ENCODE measurements at places on chromosomes 1 and 21.

DNA sequence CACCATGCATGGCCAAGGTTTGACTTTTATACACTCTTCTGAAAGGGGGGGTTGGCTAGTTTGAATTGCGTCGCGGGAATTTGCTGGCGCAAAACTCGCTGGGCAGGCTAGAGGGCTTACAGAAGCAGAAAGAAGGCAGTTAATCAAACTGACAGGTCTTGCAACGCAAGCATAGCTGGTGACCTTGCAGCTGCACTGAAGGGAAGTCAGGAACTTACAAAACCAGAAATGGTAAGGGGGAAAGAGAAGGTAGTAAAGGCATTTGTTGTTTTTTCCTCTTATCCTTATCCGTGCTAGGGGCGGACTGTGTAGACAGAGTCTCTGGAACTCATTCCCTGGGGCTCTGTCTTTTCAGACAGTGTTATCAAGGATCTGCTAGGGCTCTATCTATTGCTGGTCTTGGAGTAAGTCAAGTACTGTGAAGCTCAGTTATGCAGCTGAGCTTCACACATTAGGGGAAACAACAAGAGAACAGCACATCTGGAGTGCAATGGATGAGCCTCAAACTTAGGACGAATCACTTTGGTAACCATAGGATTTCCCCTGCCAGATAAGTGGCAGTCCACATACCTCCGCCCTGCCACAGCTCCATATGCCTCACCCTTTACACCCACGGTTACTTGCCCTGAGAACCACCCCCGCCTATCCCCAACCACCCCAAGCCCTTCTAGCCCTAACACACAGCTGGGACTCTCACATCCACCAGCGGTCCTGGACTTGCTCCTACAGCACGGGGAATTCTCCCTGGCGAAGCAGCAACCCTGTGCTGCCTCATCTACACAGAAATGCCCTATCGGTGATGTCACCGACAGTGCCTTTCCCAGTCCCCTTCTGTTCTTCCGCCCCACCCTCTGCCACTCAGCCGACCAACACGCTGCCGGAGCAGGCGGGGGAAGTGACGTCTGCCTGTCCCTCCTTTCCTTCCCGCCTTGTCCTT, 251.4 kb downstream of the FAM72C start:
- no peak for DNase-seq

DNA sequence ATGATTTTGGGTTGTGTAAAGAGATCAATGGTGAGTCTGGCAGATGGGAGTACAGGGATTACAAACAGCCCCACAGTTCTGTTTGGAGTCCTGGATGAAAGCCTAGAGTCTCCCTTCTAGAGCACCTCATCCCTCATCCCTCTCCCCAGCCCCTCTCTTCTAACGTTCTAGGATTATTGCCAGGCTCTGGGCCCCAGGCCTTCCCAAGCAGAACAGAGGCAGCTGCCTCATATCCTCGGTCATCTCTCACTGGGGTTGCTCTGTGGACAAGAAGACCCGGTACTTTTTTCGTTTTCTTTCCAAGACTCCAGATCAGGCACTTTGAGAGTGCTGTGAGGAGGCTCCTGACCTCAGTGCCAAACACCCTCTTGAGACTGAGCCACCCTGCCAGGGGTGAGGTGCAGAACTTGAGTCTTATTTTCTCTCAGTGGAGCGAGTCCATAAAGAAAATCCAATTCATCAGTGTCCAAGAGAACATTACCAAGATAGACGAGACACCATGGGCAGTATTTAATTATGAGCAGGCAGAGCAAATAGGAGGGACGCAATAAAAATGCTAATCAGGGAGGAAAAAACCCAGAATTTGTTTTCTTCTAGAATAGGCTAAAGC, 17.1 kb upstream of the KCND3 start:
- no peak for DNase-seq

DNA sequence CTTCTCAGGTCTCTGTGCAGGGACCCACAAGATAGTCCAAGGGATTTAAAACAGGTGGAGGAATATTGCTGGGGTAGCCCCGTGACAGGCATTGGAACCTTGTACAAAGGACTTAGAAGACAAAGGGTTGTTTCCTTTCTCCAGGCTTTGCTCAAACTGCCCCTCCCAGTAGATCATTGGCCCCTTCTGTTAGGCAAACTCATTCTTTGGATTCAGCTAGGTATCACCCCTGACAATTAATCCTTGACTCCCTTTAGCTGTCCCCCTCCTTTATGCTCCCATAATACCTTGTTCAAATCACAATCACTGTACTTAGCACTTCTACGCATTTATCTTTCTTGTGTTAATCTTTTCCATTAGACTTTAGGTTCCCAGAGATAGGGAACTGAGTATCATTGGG, 360.5 kb downstream of the KCNH1 start:
- DNase-seq = no peak

- DNase-seq = no peak
These were observed 50.7 kb upstream of the SPOCD1 start for GRCh38 chr1:31866450-31867032.

DNA sequence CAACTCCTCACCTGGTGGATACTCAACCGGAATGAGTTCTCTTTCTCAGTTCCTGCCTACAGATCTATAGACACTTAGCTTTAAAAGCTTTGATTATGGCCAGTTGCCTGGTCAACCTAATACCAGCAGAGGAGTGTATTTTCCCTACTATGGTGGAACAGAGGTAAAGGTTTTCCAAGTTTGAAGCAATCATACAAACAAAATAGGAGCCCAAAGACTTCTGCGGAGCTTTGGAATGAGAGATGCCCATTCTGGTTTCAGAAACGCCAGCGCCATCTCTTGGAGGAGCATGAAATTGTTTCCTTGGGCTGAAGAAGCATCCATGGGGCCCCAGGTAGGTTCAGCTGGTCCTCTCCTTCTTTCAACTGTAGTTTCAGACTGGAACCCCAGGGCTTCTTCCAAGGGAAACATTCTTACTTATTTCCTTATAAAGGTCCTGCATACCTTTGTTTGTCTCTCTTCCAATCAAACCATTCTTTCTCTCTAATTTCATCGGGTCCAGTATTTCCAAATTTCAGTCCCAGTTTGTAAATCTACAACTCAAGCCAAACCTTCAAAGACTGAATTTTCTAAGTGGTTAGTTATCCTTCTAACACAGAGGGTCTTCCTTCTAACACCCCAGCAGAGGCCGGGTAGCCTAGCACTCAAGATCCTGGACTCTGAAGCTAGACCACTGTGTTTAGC, 95.9 kb downstream of the KCNJ15 start:
- DNase-seq = peak; percentile 84

DNA sequence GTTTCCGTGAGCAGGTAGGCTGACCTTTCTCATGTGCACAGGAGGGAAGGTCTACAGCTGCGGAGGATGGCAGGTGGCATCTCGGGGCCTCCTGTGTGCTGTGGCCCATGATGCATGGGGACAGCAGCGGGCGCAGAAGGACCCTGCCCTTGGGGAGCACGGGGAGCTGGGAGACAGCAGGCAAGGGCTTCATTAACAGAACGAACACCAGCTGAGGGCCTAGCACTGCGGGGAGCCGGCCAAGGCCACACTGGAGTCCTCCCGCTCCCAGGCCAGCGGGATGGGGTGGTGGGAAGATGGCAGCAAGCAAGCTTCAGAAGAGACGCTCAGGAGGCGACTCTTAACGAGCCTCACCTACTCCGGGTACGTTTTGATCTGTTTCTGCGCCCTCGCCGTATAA, 66.6 kb downstream of the SCCPDH start:
- no peak for DNase-seq

DNA sequence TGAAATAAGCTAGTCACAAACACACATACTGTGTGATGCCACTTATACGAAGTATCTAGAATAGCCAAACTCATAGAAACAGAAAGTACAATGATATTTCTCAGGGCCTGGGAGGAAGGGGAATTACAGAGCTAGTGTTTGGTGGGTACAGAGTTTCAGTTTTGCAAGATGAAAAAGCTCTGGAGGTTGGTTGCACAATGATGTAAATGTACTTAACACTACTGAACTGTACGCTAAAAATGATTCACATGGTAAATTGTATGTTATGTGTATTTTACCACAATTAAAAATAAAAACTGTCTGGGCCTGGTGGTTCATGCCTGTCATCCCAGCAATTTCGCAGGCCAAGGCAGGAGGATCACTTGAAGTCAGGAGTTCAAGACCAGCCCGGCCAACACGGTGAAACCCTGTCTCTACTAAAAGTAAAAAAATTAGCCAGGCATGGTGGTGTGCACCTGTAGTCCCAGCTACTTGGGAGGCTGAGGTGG, 15.3 kb upstream of the FHAD1 start:
- no peak for DNase-seq

GRCh38 chr1:218123968-218124367, 161.1 kb upstream of the RRP15 start:
- no peak for DNase-seq

DNA sequence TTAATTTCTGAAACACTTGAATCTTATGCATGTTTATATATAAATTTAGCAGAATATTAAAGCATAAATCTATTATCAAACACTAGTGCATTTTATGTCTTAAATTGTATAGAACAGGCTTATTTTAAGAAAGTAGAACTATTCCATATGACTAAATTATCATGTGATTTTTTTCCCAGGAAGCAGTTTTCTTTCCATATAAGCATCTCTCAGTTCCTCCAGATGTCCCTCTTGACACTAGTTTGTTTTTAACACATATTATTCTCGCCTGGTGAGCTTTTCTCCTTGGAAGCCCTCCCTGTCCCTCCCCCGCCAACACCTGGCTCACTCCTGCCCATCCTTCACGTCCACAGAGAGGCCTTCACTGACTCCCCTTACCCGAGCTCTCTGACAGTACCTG, 48.3 kb upstream of the BCAR3 start:
- no peak for DNase-seq

- no peak for DNase-seq
These were observed 94.4 kb downstream of the PDE9A start for GRCh38 chr21:42747746-42748351.

- DNase-seq = peak; percentile 69
These were observed 2.0 kb upstream of the LIN28A start for GRCh38 chr1:26408604-26409003.

- peak; percentile 12 for DNase-seq
These were observed 353.7 kb upstream of the ESRRG start for GRCh38 chr1:217076902-217077301.

DNA sequence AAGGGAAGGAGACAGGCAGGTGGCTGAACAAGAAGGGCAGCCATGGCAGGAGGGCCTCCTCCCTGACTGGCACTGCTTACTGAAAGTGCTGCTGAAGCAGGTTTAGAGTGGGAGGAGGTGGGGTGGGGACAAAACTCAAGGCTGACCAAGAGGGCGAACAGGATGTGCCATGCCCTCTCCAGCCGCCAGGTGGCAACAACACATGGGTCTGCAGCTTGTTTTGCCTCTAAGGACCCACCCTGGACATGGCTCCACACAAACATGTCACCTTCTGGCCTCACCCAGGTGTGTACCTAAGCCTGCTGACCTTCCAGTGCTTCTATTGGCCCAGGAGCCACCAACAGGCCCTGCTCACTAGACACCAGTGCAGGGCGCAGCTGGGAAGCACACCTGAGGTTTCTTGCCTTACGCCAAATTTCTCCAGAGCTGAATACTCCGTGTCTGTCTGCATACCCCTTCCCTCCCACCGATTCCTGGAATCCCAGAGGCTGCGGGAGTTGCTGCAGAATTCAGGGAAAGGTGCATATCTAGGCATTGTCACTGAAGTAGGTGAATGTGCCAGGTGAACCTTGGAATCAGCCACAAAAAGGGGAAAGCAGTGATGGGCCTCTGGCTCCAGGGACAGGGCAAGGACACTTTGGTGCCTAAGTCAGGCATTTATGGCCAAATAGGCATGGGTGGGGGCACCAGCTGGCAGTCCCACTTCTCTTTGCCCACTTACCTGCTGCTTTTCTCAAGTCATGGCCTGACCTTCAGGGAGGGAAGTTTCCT, 5.3 kb downstream of the PSRC1 start:
- DNase-seq = peak; percentile 57

DNA sequence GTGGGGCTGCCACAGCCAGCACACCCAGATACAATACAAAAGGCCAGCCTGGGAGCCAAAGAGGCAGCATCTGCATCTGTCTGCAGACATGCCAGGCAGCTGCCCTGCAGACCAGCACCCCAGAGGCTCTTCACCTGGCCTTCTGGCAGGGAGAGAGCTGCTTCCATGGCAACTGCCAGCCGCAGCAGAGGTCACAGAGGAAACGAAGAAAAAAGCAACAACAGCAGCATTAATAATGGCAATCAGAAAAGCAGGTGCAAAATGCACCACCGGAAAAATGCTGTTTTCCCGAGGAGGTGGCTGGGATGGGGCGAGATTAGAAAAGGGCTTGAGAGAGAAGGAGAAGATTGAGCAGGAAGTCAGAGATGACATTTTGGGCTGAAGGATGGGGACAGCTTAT, 309.5 kb downstream of the PCP4 start:
- DNase-seq = no peak

DNA sequence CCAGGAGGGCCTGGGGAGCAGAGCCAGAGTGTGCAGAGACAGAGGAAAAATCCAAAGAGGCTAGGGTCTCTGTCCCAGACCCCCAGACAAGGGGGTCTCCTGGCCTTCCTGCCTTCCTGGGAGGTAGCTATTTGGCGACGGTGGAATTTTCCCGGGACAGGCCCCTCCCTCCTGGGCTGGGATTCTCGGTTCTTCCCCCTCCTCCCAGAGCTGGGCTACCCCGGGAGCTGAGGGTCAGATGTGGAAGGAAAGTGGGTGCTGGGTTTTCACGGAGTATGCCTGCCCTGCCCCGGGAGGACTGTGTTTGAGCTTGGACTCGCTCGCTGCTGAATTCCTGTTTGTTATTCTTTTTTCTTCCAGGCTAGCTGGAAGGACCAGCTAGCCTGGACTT, 759 bp downstream of the AMPD2 start:
- peak; percentile 74 for DNase-seq

DNA sequence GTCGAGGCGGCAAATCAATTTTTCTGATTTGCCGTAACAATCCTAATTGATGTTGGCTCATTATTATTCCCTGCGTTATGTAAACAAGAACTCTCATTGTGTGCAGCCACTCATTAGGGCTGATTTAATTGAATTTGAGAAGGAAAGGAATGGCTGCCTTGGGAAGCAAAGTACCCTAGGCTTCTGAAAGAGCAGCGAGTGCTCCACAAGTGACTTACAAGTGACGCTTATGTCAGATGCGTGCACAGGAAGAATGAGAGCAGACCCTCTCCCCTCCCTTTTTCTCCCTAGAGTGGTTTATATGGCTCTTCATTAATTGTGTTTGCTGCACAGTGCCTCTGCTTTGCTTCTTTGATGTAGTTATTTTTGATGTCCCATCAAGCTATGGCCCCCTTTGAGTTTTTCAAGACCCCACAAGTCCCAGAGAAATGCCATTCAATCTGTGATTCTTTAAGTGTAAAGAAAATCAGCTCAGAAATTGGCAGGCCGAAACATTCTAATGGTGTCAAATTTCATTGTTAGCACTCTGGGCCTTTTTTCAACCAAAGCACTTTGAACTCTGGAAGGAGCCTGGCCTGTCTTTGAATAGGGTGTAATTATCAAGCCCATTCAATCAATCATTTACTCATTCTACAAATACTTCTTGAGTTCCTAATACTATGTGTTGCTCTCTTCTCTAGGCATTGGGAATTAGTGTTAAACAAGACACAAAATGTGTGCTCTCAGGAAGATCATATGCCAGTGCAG, 86.8 kb upstream of the VAV3 start:
- DNase-seq = no peak

- DNase-seq = no peak
These were observed at the start of gene KAZN for GRCh38 chr1:14598498-14599182. Gene KAZN, plus strand, starts transcription at chr1:14598685.

GRCh38 chr1:55774446-55774845, 559.3 kb upstream of the USP24 start:
- DNase-seq = peak; percentile 26

Measured in fibroblast of upper back skin (primary cell).